ENCODE measurements at places on chromosomes 12 and 14.

DNA sequence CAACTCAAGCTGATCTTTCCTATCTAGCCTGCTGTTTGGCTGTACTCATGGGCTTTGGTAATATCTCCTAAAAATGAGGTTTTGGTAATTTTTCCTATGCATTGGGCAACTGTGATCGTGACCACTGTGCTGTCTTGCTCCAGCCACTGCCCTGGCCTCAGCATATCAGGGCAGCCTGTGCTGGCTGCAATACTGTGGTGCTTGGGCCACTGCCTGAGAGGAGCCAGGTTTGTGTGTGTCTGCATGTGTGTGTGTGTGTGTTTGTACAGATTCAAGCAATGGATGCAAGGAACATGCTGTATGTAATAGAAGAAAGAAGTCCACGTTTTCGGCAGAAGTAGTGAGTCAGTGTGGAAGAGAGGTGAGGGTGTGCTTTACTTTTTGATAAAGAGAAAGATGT lies 13.0 kb downstream of the ERG28 start:
- DNase-seq: peak; percentile 21

GRCh38 chr12:80184926-80185325 lies 85.6 kb downstream of the OTOGL start:
- no peak for DNase-seq

DNA sequence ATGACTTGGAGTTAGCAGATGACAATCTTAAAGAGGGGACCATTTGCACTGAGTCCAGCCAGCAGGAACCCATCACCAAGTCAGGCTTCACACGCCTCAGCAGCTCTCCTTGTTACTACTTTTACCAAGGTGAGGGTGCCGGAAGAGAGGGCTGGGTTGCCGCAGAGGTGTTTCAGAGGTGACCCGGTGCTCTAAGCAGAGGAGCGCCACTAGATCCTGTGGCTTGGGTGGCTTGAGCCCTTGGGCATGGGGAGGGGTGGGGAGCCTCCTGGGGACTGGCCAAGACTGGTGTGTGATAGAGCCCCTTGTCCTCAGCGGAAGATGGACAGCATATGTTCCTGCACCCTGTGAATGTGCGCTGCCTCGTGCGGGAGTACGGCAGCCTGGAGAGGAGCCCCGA lies 17.7 kb downstream of the POP5 start:
- no peak for DNase-seq

GRCh38 chr14:101593411-101594238 lies 32.3 kb downstream of the DIO3 start:
- no peak for DNase-seq

DNA sequence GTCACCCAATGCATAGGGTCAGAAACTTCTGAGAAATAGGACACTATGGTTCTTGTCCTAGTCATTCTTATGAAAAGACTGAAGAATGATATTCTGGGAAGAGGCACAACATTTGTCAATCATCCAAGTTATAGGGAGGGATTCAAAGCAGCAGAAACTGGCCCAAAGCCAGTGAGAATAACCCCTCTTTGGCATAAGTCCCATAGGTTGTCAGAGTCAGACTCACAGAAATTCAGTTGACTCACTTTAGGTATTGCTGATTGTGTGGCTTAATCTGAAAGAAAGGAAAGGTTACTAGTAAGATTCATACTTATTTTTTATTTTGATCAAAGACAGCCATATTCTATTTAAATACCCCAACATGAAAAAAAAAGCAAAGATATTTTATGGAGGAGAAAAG lies 151.0 kb downstream of the SRGAP1 start:
- DNase-seq: peak; percentile 71

DNA sequence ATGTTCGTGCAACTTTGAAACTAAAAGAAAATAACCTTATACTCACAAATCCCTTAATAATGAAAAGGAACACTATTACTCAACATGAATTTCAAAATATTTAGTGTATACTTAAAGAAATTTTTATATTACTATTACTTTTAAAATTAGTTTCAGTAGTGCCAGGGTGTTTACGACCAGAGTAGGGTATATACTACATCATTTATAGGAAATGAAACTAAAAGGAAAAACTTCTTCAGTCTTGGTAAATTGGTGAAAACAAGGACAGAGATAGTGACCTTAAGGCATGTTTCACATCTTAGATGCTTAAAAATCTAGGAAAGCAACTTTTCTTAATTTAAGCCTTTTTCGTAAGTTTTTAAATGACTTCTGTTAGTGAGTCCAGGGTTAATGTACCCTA lies 4.5 kb downstream of the USP15 start:
- no peak for DNase-seq

- DNase-seq: no peak
These were observed 51.1 kb upstream of the RPH3A start for GRCh38 chr12:112740387-112740934.

GRCh38 chr12:79421236-79421740 lies 269.5 kb downstream of the PAWR start:
- no peak for DNase-seq

DNA sequence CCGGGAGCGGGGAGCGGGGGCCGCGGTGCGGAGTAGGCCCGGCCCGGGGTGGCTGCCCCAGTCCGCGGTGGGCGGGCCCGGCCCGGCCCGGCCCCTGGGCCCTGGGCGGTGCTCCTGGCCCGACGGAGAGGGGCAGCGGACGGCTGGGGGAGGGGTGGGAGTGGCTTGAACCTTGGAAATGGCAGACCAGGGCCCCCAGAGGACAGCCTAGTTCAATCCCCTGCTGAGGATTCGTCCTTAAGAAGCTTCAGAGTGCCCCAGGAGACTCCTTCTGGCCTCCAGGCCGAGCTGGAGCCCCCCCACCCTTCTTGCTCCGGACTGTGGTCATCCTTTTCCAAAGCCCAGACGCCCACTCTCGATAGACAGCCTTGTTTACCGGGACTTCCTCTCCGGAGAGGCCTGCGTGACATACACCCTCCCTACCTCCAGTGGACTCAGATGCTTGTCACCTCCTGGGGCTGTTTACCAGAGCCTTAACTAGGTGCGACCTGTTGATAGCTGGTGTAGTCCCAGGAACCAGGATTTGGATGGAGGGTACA lies 458 bp downstream of the KHNYN start:
- peak; percentile 78 for DNase-seq

GRCh38 chr14:96745500-96746051 lies 51.6 kb upstream of the VRK1 start:
- DNase-seq: no peak

DNA sequence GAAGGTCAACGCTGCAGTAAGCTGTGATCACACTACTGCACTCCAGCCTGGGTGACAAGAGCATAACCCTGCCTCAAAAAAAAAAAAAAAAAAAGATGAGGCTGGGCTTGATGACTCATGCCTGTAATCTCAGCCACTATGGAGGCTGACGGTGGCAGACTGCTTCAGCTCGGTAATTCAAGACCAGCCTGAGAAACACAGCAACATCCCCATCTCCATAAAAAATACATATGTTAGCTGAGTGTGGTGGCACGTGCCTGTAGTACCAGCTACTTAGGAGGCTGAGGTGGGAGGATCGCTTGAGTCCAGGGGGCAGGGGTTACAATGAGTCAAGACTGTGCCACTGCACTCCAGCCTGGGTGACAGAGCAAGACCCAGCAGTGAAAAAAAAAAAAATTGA lies 50.4 kb downstream of the GXYLT1 start:
- DNase-seq: peak; percentile 41

DNA sequence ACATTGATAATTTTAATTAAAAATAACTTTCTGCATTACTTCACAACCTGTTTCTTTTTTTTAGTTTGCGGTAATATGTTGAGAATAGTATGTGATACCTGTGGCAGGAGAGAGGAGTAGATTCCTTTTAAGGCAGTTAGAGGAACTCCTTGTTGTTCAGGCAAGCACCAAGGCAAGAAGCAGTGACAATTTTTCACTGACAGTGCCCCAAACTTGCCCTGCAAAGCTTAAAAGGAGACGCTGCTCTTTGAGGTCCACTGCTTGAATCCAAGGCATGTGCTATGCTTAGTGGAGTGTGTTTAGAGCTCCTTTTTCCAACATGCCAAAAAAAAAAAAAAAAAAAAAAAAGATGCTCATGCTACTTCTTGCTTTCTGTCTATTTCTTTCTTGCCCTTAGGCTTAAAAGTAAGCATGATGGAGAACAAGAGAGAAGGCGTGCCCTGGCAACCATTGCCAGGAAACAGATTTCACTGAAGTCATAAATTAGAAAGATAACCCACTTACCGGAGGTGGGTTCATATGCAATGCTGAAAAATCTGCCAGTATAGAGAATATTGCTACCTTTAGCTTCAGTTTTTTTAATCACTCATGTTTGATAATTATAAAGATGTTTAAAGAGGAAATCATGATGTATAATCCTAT lies 58.3 kb upstream of the DYRK2 start:
- no peak for DNase-seq

DNA sequence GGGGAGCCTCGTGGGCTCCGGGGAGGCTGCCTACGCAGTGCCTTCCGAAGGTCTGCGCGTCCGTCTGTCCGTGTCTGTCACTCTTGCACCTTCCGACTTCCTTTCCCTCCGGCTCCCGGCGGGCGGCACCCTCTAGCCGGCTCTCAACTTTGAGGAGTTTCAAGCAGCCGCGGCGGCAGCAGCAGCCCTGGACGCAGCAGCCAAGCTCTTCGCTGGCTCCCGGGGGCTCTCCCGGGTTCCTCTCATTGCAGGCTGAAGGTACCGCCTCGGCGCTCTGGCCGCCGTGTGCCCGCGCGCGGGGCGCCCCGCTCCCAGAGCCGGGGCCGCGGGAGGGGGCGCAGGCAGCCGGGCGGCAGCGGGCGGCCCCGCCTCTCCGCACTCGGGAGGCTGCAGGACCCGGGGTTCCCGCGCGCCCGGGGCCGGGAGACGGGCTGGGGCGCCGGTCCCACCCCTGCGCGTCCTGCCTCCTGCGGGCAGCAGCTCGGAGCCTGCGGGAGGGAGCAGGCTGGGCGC lies at the start of the genes AMIGO2 and PCED1B:
AMIGO2 (minus strand) TSS at position 492 of the 513 bp plus-strand sequence. CDS start 957 bp downstream, outside the sequence.
PCED1B (plus strand) TSS at position 154 of the 513 bp plus-strand sequence. CDS start 155,443 bp downstream, outside the sequence.
- DNase-seq: peak; percentile 60

- DNase-seq: no peak
These were observed 19.1 kb downstream of the GOLGA5 start for GRCh38 chr14:92813201-92813600.

DNA sequence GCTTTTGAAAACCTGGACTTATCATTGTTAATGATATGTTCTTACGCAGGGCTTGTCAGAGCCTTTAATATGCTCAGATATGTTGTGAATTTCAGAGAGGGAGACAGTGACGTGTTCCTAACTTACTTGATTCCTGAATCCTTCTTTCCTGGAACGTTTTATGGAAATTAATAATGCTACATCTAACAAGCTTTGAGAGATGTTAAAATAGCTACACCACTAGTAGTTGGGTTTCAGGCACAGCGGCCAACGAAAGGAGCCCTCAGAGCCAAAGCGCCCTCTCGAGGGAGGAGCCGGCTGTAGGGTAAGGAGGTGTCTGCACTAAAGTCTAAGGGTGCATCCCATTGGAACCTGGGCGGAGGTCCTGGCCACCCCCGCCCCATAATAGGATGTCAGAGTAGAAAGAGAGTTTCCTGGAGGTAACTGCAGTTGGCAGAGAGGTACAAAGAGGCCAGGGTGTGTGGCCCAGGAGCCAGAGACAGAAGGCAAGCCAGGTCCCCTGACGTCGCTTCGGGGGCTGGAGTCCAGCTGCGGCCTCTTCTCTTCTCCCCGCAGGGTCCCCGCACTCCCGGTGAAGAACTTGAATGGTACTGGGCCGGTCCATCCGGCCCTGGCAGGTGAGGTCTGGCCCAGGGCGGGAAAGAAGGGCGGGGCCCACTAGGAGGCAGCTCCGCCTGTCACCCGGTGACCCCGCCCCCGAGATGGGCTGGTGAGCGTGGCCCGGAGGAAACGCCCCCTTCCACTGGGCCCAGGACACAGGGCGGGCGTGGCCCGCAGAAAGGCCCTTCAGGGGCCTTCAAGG lies 36.3 kb downstream of the DTX1 start:
- DNase-seq: peak; percentile 20

DNA sequence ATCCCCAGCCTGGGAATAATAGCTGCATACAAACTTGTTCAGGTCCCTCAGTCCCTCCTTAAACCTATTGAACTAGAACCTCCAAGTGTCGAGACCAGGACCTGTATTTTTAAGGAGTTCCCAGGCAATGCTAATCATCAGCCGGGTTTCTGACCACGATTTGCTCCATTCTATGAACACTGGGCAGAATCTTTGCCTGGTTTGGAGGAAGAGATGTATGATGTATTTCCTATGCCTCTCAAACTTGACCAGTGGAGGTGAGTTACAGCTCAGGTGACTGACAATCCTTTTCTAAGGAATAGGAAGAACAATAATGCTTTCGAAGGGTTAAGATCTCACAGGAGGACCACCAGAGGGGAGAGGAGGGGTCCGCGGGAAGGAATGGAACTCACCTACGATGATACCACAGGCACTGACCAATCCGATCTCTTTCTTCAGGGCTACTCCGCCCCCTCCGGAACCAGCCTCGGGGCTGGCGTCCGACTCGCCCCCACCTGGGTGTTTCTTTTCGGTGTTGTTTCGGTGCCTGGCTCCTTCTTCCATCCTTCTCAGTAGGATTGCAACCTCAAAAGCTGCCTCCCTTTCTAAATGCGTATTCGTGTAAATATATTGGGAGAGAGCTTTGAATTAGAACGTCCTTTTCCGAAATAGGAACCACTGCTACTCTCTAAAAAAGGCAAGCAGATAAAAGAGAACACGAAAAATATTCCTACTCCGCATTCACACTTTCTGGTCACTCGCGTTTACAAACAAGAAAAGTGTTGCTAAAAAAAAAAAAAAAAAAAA lies 895 bp downstream of the SLC7A8 start:
- no peak for DNase-seq

- DNase-seq: peak; percentile 18
These were observed 597 bp downstream of the SOAT2 start for GRCh38 chr12:53103860-53104305.

DNA sequence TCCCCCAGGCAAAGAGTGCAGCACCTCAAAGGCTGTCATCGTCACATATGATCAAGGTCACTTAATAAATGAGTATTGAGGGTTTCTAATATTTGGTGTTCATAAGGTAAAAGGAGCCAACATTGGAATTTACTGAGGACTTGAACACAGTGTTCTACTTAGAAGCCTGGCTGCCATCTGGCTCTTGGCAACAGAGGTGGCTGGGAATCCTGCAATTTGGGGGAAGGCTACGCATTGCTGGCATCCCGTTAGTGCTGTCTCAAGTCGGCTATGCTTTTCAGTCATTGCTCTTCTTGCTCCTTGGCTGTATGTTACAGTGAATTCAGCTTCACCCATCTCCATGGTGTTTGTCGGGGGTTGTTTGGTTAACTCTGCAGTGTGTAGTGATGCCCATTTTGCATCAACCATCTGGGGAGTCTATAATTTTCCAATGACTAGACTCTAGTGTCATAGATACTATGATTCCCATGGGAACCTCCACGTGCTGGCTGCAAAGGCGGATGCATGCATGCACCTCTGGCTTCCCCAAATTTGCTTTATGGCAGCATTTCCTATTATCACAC lies 12.9 kb upstream of the SLC24A4 start:
- DNase-seq: no peak

- peak; percentile 24 for DNase-seq
These were observed 6.5 kb upstream of the LGMN start for GRCh38 chr14:92754966-92755365.
